GF-D8 (cell line): ENCODE measurements at places on chromosomes 2 and 18.

- no peak for DNase-seq
Observed at GRCh38 chr2:144780983-144781382, 261.1 kb upstream of the ZEB2 start.

- no peak for DNase-seq
Observed at GRCh38 chr2:144759746-144760145, 239.8 kb upstream of the ZEB2 start.

GRCh38 chr2:42314892-42315468 lies 46.0 kb downstream of the COX7A2L start:
- peak; percentile 52 for DNase-seq

- DNase-seq: no peak
Observed at GRCh38 chr2:218482651-218483050, 63.7 kb downstream of the VIL1 start.

DNA sequence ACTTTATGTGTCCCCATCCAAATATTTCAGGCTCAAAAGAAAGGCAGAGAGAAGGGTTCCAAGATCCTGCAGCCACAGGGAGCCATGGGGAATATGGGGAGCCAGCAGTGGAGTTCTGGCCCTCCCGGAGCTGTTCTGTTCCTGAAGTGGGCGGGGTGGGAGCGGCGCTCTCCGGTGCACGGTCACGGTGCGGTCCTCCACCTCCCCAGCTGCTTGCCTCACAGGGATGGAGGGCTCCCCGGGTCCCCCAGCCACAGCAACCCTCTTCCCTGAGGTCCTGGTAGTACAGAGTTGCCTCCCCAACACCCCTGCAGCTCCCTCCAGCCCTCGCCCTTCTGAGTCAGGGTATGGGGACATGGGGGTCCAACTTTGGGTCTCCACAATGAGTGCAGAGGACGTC lies 26.2 kb upstream of the SNED1 start:
- no peak for DNase-seq

GRCh38 chr2:53183581-53183980 lies 584.0 kb upstream of the CHAC2 start:
- no peak for DNase-seq

DNA sequence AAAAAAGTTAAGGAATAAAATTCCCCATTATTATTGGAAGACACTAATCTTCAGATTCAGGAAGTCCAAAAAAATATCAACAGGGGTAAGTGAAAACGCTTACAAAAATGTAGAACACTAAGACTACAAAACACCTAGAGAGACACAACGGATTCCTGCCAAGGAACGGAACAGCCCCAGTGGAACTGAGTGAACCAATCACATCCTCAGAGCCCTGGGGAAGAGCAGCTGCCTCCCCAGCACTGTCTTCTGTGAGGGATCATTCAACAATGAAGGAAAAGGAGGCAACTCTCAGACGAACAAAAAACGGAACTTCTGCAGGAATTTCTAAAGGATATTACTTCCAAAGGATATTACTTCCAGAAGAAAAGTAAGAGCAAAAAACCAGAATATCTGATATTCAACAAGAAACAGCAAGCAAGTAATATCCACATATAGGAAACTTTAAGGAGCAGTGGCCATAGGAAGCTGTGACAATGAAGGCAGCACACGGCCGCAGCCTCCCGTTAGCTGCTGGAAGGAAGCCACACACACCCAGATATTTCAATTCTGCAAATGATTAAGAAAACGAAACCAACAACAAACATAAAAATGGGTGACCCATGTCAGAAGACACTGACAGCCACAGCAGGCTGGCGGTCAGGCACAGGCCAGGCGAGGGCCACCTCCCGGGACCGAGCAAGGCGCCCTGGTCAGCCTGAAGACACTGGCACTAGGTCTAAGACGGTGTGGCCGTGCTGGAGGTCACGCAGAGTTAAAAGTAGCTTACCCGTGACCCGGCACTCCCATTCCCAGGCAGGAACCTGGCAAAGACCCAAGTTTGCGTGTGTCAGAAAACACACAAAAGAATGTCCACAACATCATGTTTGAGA lies 81.8 kb downstream of the HDAC4 start:
- no peak for DNase-seq

DNA sequence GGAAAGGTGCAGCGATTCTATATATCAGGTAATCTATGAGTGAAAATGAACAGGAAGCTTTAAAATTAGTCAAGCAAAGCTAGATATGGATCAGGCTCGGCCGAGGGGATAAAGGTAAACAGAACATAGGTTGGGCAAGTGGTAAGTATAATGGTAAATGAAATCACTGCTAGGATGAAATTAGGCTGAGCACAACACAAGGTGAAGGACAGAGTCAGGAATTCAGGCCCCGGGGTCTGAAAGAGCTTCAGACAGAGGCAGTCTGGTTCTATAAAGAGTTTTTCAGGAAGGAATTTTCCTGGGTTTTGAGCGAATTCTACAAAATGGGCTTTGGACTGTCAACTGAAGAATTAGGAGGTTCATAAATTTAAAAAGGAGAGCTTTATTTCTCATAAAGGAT lies 513.2 kb upstream of the CDH2 start:
- no peak for DNase-seq

GRCh38 chr2:144943986-144944385 lies 424.1 kb upstream of the ZEB2 start:
- DNase-seq: no peak

GRCh38 chr2:203772456-203773165 lies 66.2 kb downstream of the CD28 start:
- no peak for DNase-seq

DNA sequence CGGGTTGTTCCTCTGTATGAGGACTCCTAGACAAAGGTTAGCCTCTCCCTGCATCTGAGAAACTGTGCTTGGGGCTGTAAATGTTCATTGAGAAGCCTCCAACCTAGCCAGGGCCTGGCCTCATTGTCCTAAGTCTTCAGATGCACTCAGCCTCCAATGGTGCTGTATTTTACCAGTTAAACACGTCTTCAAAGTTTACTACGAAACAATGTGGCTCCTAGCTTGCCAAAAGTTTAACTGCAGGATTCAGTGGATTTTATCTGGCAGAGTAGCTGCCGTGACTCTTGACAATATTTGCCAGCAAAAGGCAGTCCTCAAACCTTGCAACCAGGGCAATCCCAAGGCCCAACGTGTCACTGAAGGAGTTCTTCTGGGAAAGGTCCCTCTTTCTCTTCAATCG lies 1.1 kb downstream of the PID1 start:
- DNase-seq: no peak

DNA sequence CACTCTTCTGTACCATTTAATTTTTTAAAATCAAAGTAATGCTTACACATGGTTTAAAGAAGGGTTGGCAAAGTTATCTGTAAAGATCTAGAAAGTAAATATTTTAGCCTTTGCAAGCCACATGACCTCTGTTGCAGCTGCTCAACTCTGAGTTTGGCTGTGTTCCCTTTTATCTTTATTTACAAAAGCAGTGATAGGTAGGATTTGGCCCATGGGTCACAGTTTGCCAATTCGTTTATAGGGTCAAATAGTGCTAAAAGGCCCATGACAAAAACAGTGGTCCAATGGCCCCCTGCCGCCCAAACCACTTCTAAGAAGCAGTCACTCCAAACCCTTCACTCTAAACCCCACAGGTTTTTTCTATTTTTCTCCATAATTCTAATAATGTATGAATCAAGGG lies 124.8 kb downstream of the PARD3B start:
- no peak for DNase-seq

- DNase-seq: no peak
Observed at GRCh38 chr18:68083131-68083530, 566.6 kb upstream of the DSEL start.

DNA sequence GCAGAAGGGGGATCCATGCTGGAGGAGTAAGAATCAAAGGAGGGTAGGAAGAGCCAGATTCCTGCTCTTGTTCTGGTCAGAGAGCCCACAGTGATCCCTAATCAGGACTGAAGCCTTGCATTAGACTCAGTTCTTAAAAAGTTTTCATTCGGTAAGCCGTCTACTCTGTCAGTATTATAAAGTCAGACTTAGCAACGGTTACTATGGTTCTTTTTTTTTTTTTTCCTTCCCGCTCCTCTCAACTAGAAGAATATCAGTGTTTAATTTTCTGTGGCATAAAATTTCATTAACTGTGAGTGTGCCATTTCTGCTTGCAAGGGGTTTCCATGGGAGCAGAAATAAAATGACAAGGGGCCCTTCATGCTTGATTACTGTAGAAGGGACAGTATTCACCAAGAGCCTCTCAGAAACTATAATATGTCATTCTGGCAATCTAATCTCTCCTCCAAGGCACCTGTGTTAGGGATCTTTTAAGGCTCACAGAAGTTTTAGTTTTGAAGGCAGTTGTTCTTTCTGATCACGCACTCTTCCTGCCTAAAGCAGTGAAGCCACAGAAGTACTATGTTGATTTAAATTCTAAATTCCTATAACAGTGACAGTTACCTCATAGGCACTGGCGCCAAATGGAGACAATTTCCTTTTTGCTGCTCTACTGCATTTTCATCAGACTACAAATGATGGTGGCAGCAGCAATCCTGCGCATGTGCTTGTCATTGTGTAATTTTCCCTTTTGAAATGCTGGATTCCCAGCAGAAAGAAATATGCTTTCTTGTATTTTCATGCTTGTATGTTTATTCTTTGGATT lies 57.0 kb downstream of the OSBPL6 start:
- DNase-seq: no peak

DNA sequence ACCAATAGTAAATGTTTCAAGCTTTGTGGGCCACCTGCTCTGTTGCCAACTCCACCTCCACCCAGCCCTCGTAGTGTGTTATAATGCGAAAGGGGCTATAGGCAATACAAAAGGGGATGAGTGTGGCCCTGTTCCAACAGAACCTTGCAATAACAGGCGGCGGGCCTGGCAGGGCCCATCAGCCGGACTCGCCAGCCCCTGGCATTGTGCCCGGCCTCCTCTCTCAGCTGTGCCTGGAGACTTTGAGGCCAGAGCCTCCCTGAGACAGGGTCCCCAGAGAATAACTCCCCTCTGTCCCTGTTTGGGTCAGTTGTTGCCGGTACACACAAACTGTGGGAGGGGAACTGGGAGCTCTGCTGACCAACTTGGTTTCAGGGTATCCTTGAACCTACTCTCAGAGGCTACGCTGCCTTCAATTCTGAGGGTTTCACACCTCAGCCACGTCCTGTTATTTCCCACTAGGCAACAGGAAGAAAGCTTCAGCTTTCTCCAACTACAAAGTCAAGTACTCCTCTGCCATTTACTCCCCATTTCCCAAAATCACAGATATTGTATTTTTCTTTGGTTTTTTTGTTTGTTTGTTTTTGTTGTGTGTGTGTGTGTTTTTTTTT lies 58.0 kb upstream of the ZNF236 start:
- no peak for DNase-seq

DNA sequence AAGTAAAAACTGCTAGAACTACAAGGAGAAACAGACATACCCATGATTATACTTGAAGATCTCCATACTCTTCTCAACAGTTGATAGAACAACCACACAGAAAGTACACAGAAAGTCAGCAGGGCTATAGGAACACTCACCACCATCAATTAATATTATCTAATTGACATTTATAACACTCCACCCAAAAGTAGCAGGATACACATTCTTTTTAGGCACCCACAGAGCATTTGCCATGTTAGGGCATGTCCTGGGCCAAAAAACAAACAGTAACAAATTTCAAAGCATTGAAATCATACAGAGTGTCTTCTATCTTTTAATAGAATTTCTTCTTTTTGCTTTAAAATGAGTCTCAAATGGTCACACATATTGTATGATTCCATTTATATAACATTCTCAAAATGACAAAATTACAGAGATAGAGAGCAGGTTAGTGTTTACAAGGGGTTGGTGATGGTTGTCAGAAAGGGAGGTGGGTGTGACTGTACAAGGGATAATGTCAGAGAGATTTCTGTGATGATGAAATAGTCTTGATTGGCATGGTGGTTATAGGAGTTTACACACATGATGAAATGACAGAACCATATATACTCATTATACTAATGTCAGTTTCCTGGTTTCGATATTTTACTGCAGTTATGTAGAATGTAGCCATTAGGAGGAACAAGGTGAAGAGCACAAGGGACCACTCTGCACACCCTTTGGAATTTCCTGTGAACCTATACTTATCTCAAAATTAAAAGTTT lies 82.8 kb downstream of the NCK2 start:
- DNase-seq: peak; percentile 66

DNA sequence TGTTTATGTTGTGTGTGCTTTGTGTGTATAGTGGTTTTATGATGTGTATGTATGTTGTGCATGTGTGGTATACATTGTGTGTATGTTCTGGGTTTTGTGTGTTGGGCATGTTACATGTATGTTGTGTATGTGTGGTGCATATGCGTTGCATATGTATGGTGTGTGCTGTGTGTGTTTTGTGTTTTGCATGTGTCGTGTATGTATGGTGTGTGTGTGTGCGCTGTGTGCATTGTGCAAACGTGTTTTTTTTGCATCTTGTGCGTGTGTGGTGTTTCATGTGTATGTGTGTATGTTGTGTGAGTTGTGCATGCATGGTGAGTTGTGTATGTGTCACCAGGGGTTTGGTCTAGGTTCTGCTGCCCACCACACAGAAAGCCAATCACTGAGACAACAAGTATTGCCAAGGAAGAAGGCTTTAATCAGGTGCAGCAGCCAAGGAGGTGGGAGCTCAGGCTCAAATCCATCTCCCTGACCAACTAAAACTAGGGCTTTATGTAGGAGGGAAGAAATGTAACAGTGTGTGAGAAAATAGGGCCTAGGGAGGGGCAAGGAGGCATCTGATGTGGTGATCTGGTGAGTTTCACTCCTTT lies 115.7 kb downstream of the FAM168B start:
- no peak for DNase-seq

GRCh38 chr2:228039752-228040534 lies 141.5 kb downstream of the SPHKAP start:
- no peak for DNase-seq

DNA sequence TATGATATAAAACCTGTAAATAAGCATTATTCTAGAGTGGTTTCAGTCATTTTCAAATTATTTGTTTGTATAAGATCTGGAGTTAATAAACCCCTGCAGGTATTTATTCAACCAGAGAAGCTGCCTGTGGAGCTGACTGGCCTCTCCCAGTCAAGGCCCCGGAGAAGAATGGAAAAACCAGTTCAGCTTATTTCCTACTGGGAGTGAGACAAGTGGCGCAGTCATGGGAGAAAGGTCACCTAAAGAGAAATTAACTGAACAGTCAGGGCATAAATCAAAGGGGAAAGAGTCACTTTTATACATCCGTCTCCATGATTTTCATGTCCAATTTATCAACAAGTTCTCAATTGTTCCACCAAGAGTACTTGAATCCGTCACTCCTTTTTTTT lies 240.9 kb downstream of the RNF152 start:
- no peak for DNase-seq
